Daoy (cell line): ENCODE measurements at places on chromosomes 2 and 18. TPM values are rescaled to one million over a fixed set of nuclear protein-coding genes. Genes with fewer than 3 reads are reported as not detected.

The EGR4 gene
- total RNA-seq: not detected in 2 replicates

The RTP5 gene
- not detected in 2 replicates for total RNA-seq

The NBAS gene
- 30.7 and 35.7 TPM in 2 replicates for total RNA-seq

The TNP1 gene
- total RNA-seq: not detected in 2 replicates

The NPAS2 gene
- total RNA-seq: 11.4 and 14.8 TPM in 2 replicates

The ANKZF1 gene
- 25.2 and 25.8 TPM in 2 replicates for total RNA-seq

The GPBAR1 gene
- total RNA-seq: not detected in 2 replicates

The PRKAG3 gene
- not detected in 2 replicates for total RNA-seq

The HRH4 gene
- 0.06 TPM in 1 of 2 replicates, not detected in the other for total RNA-seq

DNA sequence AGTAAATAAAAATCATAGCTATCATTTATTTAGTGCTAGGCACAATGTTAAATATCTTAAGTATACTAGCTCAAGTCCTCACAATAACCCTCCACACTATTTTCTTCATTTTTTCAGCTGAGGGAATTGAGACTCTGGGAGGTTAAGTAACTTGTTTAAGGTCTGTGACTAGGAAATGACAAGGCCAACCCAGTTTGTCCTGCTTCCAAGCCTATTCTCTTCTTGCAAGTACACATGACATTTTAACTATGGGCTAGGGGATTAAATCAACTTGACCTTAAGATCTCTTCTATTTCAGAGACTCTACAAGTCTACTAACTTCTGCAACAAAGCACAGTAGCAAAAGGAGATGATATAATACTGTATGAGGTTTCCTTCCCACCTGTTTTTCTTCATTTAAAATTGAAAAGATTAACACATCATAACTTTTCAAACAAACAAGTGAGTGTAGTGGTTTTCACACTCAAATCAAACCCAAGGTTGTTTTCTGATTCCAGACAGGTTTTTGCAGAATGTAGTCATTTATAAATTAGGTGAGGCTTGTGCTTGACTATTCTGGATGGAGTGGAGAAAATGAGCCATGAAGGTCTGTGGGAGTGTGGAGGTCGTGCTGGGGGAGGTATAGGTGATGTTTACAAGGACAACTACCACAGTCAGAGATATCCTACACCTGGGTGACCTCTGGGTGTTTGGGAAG, 57.0 kb downstream of the CD28 start:
- DNase-seq: no peak

GRCh38 chr2:63225964-63226686, 175.5 kb downstream of the OTX1 start:
- DNase-seq: no peak

DNA sequence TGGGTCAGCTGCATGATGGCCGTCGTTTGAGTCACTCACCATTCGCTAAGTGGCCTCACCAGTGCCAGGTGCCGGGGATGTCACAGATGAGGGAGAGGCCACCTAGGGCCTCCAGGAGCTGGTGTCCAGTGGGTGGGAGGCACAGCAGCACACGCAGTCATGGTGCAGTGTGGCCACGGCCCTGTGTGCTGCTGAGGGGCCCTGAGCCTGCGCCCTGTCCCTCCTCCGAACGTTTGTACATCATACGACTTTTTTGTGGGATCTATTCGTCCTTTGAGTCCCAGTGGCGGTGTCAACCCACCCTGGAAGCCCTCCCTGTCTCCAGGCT, 30.1 kb upstream of the ODC1 start:
- no peak for DNase-seq

GRCh38 chr2:200749631-200750322, 61.9 kb upstream of the BZW1 start:
- DNase-seq: no peak

- DNase-seq: no peak
These were observed 125.9 kb upstream of the RNF152 start for GRCh38 chr18:62018759-62019041.

GRCh38 chr2:239678666-239679296, 278.0 kb upstream of the HDAC4 start:
- no peak for DNase-seq

DNA sequence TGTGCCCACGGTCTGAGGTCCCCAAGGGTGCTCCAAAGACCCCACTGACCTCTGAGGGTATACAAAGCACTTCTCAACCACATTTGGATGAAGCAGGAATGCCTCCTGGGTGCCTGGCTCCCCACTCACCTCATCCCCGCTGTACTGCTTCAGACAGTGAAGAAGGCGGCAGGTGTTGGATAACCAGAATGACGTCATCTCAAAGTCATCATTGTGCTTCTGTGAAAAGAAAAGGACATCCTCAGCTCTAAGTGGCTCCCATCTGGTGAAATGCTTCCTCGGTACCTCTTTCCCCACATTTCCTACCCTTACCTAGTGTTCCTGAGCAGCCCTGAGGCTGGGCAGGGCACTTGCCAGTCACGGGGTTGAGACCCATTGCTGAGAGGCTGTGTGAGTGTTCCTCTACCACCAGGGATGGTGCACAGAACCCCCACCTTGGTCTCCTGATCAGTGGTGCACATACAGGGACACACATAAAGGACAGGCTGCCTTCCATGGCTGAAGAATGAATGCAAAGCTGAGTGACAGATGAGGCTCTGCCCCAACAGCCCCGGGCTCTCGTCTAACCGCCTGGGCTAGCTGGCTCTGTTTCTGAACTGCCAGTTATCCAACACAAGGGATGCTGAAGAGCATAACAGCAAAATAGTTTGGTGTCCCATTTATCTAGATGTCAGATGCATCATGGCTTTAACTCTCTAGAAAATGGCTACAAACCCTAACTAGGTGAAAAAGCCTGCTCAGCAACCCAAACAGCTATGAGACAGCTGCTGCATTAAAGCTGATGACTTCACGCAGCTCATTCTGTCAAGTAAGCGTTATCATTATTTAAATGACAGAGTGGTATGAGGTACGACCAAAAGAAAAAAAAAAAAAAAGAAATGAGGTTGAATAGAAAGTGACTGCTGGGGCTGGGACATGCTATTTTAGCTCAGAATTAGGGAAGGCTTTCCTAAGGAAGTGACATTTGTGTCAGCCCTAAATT, 28.2 kb upstream of the ACAA2 start:
- no peak for DNase-seq

GRCh38 chr2:204483608-204484081, 61.6 kb upstream of the PARD3B start:
- DNase-seq: no peak

GRCh38 chr2:82268446-82268845, 1963.9 kb upstream of the LRRTM1 start:
- DNase-seq: no peak

GRCh38 chr2:231946241-231946814, 15.2 kb upstream of the DIS3L2 start:
- DNase-seq: no peak

- DNase-seq: no peak
These were observed 59.0 kb upstream of the ZBTB7C start for GRCh38 chr18:48468151-48468550.

- no peak for DNase-seq
These were observed 36.6 kb upstream of the COL3A1 start for GRCh38 chr2:188937228-188938220.

- DNase-seq: no peak
These were observed 129.6 kb downstream of the MREG start for GRCh38 chr2:215883799-215884198.

- no peak for DNase-seq
These were observed 1233.5 kb upstream of the NXPH2 start for GRCh38 chr2:140013545-140014203.

GRCh38 chr2:59314031-59314766, 1073.1 kb upstream of the FANCL start:
- no peak for DNase-seq

DNA sequence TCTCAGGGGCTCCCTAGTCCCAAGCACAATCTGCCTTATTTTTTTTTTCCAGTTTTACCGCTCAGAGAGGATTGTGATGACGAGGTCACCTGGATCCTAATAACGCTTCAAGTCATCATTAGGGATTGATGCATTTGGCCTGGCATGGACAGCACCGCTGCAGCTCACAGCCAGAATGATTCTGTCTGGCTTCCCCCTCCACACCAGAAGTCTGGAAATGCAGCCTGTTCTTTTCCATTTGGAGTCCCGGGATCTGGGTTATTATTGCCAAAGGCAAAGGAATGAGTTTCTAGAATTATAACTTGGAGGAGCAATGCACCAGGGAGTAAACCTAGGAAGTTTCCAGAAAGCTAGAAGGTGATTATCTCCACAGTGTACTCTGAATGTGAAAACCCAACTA, 81.1 kb upstream of the TAF1B start:
- DNase-seq: no peak

GRCh38 chr2:241274127-241274526, 41.3 kb downstream of the HDLBP start:
- DNase-seq: no peak

GRCh38 chr18:30385684-30386083, 656.9 kb downstream of the DSC3 start:
- no peak for DNase-seq

- no peak for DNase-seq
These were observed 65.1 kb upstream of the ACSL3 start for GRCh38 chr2:222795450-222796357.

GRCh38 chr2:239181903-239182581, 218.8 kb downstream of the HDAC4 start:
- DNase-seq: no peak

DNA sequence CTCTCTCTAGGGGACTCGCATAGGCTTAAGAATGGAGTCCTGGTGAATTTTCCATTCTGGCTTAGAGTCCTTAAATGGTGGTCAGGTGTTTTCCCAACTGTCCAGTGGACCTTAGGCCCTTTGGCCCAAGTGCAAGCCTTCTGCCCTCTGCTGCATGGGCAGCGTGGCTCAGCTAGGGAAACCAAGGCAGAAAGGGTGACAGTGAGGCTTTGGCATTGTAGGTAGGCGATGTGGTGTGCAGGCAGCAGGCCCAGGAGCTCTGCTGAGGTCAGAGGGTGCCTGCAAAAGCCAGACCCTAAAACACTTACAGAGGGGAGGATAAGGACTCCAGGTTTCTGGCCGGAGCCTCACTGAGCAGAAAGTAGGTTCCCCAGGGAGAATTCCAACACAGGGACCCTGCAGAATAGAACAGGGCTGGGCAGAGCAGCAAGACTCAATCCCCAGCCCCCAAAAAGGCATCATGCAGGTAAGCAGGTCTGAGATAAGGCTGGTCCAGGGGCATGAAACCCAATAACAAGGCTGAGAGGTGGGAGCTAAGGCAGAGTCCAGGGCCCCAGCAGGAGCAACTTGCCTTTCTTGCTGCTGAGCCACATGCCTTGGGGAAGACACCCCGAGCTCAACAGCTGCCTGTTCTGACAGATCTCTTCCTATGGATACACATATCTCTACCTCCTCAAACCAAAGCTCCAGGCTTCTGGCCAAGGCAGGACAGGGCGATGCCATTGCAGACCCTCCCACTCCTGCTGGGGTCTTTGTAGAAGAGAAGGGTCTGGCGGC, 199.7 kb downstream of the TNS1 start:
- no peak for DNase-seq

GRCh38 chr18:8802017-8802672, 96.8 kb downstream of the MTCL1 start:
- no peak for DNase-seq

- DNase-seq: peak; percentile 19
These were observed 25.9 kb downstream of the CD8A start for GRCh38 chr2:86764661-86765309.

GRCh38 chr18:45777393-45777792, 48.1 kb upstream of the SIGLEC15 start:
- peak; percentile 53 for DNase-seq

- DNase-seq: peak; percentile 42
These were observed at the start of gene TNFAIP6 for GRCh38 chr2:151357359-151357758. TNFAIP6 (plus strand) TSS chr2:151357592; CDS start chr2:151357667, 75 bp downstream.

DNA sequence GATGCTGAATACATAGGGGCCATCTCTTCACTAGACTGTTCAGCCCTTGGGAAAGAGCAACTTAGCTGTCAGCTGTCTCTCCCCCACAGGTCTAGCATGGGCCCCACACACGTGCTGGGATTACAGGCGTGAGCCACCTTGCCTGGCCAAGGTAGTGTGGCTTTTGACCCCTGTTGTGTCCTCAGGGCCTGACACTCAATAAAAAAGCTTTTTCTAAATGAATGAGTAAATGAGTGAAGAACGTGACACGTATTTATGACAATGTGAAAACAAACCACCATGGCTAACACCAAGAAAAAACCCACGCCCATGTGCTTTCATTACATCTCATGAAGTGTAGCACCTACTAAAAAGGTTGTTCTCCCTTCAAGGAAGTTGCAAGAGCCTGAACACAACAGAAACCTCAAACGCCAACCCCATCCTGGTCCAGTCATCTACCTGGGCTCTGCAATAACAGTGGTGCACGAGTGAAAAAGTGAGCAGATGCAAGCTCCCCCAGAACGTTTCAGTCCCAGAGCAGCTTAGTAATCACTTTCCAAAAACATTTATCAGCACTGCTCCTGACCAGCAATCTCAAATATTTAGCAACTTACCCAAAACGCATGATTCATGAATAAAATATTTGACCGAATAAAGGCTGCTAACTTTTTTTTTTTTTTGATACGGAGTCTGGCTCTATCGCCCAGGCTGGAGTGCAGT, 3.4 kb downstream of the WDFY1 start:
- DNase-seq: peak; percentile 61

- DNase-seq: no peak
These were observed 3.9 kb upstream of the SERPINB2 start for GRCh38 chr18:63883617-63884016.

- no peak for DNase-seq
These were observed 342.6 kb upstream of the KLHL29 start for GRCh38 chr2:23042216-23042906.

GRCh38 chr2:170375192-170375591, 197.2 kb downstream of the MYO3B start:
- no peak for DNase-seq

GRCh38 chr2:170743530-170744239, 26.5 kb upstream of the ERICH2 start:
- no peak for DNase-seq

DNA sequence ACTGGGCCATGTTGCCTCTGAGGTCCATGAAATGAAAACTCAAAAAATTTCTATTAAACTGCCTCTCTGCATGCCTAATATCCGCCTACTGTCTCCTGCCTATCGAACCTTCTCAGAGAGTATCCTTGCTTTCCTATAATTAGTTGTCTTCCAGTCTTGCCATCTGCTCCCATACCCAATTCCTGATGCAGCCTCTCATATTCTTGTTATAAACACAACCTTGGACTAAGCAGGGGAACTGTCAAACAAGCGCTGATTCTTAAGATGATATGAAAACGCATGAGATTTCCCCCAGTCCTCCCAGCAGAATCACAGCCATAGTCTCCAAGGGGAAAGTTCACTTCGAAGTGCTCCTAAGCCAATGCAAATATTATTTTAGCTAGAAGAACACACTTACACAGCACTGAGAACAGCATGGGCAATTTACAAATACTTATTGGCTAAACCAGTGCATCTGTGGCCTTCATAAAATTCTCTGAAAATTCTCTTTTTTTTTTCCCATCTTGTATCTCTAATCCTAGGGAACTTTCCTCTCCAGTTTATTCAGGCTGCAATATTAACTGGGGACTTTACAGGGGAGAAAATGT, 471.6 kb downstream of the MBD2 start:
- no peak for DNase-seq

DNA sequence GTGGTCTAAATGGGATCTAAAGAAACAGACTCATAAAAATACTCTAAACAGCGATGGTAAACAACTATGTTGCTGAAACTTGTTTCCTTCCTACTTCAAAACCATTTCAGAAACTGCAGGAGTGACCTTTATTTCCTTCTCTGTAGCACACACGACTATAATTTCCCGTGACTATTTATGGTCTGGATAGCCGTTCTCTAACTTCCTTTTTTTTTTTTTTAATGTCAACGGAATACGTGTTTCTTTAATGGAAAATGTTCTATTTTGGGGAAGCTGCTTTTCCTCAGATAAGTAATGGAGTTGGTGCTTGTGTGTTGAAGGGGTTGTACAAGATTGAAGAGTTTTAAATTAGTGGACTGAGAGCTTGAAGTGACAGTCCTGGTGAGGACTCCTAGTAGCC, 224.1 kb downstream of the PHLPP1 start:
- DNase-seq: no peak
